Activated effector memory CD4-positive, alpha-beta T cell treated with Interleukin-2 at 50 U/mL for 16 hours (primary cell): ENCODE measurements at places on chromosomes 16 and 17.

- DNase-seq: no peak
Measured at GRCh38 chr17:35428229-35428628, 4.1 kb downstream of the SLFN12 start.

GRCh38 chr16:80924372-80924978 is 82.2 kb downstream of the CMC2 start:
- peak; percentile 4 for DNase-seq

GRCh38 chr17:9644910-9645751 is at the start of gene USP43:
Gene USP43, plus strand, starts transcription at chr17:9645517. Its CDS starts 116 bp downstream, at chr17:9645633.
- DNase-seq: no peak

GRCh38 chr16:1908983-1909382 is 9.2 kb downstream of the HS3ST6 start:
- DNase-seq: no peak

GRCh38 chr16:22848451-22848850 is 34.5 kb downstream of the HS3ST2 start:
- DNase-seq: no peak

GRCh38 chr17:35514564-35514963 is 22.9 kb downstream of the SLFN12L start:
- DNase-seq: no peak

- no peak for DNase-seq
Measured at GRCh38 chr16:7834771-7835431, 502.3 kb downstream of the RBFOX1 start.

DNA sequence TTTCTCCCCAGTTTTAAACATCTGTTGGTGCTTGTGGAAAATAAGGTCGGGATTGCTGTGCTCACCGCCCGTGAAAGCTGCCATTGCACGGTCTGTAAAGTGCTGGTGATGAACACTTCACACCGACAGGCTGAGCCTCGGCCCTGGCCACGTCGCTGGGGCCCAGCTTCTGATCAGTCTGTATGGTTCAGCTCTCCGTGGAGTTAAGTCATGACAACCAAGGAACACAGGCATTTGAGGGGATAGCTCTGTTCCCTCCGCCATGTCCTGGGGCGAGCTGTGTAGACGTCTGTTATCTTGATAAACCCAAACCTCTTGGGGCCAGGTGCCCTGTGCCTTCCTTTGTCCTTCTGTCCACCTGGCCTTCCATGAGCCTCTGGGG is 110.6 kb downstream of the METRNL start:
- no peak for DNase-seq

DNA sequence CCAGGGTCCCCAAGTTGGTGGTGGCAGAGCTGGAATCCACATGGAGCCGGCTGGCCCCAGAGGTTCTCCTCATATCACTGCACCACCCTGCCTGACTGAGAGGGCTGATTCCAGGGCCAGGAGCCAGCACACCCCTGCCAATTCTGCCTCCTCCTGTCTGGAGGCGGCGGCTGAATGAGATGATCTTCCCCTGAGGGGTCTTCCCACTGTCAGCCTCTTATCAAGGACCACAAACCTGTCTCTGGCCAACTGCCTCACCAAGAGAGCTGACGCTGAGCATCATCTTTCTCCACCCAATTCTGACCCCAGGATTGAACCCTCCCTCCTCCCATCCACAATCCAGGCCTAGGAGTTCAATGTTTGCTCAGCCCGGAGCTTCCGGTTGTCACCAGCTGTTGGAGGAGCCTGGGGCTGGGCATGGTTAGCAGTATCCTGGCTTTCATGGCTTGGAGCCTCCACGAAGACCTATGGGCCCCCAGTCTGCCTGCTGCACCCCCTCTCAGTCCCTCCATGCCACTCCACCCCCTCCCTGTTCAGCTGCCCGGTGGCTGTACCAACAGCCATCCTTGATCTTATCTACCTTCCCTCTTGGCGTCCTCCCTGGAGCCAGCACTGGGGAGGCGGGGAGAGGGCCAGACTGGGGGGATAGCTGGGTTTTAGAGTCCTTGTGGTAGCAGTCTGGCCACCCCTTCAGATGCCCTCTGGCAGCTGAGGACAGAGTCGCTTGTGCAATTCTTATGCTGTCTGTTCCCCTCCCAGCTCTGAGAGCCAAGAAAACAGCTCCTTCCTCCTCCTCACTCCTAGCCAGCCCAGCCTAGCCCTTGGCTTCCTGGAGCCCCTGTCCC is 25.6 kb downstream of the ABCC3 start:
- no peak for DNase-seq
